ENCODE measurements at places on chromosomes 11 and 22.

DNA sequence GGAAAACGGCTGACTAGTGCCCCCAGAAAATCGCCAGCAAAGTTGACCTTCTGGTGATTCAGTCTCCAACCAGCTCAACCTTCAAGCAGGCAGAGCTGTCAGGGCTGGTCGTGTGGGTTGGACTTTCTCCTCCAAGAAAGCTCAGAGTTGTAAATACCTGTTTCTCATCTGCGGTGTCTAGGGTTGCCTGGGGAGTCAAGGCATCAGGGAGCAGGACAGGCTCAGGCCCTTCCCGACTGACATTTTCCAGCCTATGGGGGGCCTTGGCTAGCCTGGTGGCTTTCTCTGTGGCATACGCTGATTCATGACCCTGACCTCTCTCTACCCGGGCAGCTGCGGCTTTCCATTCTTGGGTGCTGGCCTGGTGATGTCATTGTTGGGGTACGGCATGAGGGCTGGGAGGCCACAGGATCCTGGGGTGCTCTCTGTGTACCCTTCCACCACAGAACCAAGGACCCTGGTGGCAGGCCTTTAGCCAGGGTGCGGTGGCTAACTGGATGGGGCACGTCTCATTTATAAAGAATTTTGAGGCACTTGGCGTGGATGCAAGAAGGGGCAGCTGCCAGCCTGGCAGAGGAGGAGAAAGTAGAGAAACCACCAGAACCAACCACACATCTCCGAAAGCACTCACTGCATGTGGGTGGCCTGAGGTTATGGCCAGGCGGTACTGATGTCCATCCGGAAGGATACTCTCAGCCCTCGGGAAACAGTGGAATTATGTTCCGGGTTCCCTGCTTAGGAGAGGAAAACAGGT is 64.9 kb downstream of the BCR start:
- DNase-seq, result no peak

DNA sequence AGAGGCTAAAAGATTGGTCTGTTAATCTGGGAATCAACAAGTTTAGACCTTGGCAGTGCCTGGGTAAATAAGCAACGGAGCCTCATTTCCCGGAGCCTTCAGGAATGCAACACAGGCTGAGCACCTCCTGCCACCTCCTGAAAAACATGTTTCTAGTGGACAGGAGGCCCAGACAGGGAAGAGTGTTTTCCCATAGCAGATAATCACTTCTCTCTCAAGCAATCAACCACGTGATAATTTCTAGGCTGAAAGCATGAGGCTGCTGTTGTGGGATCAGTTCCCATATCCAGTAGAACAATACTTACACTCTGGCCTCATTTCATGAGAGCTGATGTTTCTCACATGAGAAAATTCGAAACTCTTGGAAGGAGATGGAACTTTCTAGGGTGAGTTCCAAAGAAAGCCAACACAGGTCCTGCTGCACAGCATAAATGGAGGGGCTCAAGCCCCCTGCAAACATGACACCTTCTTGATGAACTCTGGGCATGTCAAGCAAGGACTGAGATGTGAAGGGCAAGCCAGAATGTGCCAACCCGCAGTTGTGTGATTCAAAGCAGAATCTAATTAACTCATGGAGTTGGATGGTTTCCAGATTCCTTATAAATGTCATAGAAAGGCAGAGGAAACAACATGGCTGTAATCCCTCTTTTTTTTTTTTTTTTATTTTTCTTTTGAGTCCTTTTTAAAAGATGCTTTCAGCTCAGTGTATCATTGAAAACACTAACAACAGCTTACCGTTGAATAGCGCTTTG is 228.5 kb upstream of the SESN3 start:
- no peak for DNase-seq

DNA sequence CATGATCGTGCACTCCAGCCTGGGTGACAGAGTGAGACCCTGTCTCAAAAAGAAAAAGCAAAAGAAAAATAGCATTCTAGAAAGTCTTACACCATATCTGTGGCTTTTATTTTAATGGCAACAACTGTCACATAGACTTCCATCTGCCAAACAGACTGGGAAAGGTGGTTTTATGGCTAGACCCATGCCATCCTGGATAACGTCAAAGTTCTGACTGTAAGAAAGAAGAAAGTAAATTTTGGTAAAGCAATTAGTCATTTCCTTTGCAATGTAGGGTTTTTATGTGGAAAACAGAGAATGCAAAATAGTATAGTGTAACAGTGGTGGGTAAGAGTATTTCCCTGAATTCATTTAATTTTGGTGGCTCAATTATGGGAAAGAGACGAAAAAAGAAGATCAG is 75.5 kb upstream of the BARX2 start:
- no peak for DNase-seq

DNA sequence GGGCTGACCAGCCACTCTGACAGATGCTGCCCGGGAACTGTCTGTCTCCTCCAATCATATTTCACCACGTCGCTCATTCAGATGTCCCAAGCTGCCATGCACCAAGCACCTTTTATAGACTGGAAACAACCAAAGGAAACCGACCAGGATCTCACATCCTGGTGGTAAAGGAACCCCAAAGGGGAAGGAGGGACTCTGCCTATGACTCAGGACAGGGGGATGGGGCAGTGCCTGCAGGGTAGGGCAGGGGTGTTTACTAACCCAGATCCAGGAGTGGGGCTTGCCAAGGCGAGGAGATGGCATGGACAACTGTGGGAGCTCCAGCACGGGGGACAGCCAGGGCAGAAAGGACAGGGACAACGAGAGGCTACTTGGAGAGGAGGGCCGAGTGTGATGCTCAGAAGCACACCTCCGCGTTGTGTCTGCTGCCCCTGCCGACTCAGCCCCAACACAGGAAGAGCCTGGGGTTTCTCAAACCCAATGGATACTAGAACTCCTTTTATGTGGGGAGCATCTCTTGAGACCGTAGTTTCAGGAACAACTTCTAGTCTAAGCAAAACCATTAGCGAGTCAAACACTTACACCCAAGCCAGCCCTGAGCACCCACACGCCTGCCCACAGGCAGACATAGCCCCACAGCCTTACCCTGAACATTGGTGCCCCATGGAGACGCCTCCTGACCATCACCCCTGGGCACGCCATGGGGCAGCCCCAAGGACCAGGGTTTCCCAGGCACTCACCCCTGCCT is 4.0 kb downstream of the PRODH start:
- no peak for DNase-seq

- DNase-seq, result no peak
Measured at GRCh38 chr11:45852712-45853101, 5.4 kb downstream of the CRY2 start.

DNA sequence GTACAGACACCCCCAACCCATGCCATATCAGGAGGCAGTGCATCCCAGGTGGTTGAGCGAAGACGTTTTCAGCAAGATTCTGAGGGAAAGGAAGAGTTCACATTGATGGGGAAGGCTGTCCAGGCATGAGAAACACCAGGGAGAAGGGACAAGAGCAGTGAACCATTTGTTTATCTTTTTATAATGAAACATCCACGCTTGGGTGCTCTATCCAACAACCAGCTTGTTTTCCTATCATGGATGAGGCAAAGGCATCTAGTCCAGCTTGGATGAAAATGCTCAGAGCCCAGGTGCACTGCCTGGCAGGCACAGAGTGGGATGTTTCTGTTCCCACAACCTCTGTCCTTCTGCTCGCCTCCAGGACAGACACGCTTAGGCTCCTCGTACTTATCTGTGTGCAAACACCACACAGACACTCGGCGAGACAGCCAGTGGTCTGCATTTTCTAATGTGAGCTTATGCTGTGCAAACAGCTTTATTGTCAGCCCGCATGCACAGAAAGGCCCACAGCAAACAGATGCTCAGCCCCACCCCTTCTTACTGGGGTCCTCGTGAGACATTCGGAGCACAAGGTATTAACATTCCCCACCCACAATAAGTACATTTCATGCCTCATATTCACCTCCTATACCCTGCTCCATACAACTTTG is 45.4 kb upstream of the NTM start:
- DNase-seq, result no peak

DNA sequence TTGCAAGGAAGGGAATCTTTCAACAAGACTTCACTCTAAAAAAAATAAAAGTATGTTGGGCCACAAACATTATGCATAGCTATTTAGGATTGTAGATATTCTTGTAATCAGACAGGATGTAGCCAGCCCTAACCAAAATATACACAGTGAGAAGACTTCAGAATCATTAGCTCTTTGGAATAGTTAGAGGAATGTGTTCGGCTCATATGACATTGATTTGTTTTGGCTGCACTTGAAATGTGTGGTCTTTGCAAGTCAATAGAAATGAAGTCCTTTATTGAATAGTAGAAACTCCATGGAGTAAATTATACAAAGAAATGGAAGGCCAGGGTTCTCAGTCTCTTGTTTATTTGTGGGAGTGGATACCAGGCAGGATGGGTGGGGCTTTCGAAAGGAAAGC is 692.1 kb downstream of the NTM start:
- DNase-seq, result no peak

GRCh38 chr11:115267238-115267781 is 236.9 kb downstream of the CADM1 start:
- no peak for DNase-seq

DNA sequence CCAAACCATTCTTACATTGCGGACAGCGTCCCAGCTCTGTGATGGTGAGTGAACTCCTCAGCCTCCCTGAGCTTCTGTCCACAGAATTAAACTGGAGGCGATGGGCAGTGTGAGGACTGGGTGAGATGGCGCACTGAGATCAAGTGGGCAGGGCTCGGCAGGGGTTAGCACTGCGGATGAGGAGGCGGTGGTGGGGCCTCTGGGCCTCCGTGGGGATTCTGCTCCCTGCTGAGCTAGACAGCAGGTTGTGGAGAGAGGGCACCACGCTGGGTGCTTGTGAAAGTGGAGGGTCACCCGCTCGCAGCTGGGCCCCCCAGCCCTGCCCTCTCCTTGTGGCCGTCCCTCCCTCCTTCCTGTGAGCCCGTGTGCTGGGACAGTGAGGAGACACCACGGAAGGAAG is 25.6 kb upstream of the PARVG start:
- no peak for DNase-seq

DNA sequence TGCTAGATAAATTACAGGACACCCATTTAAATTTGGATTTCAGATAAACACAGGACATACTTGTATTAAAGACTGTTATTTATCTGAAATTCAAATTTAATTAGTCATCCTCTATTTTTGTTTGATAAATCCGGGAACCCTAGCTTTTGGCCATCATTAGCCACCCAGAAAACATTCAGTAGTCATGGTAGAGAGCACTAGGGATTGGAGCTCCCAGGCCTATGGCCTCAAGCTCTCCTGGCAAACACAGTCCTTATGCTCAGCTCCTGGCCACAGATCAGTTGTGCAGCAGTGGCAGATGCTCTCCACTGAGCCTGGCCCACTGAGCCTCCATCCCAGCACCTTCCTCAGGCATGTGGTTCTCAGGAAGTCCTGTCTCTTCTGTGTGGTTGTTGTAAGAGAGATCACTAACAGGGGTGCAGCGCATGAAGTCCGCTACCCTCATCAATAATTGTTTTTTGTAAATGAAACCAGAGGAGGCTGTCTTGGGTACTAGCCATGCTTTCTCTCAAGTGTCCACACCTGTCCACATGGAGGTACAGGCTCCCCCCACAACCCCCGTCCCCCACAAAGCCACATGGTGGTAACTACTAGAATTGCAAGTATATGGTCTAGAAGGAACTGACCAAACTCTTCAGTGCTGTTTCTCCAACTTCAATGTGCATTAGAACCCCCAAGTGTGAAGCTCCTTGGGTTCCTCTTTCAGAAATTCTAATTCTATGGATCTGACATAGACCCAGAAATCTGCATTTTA is 1.1 kb upstream of the IRAG1 start:
- no peak for DNase-seq

GRCh38 chr11:86676533-86677154 is 4.2 kb upstream of the ME3 start:
- no peak for DNase-seq

- DNase-seq, result no peak
Measured at GRCh38 chr11:62433904-62434276, 15.1 kb downstream of the SCGB1A1 start.

DNA sequence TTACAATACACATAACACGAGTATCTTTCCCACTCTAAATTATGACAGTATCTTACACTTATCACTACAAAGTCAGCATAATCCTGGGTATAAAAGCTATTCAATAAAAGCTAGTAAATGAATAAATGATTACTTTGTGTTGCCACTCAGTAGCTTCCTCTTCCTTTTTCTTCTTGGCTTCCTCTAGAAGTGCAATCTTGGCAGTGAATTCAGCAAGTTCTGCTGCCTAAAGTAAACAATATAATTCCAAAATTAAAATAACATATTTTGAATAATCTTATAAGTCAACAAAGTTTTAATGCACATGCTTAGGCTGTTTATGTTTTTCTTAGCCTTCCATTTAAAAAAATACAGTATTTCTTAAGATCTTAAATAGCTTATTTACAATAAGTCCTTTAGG is 60.4 kb downstream of the RDX start:
- no peak for DNase-seq

GRCh38 chr11:87775036-87775435 is 400.2 kb downstream of the RAB38 start:
- DNase-seq, result no peak

GRCh38 chr11:10666556-10667520 is 26.7 kb downstream of the IRAG1 start:
- no peak for DNase-seq

DNA sequence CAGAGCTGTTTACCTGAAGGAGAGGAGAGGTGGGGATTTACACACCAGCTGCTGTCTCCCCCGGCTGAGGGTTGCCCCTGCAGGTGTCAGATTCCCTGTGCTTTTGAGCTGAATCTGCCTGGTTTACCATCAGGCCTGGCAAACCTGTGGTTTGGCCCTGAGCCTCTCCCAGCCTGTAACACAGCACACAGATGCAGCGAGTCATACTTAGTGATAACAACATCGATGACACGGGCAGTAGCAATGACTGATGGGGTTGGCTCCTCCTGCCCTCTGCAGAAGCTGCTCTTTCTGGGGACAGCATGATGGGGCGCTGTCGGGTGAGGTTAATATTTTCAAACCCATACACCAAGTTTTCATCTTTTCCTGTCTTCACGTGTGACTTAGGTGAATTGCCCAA is 380.0 kb upstream of the B3GAT1 start:
- DNase-seq, result no peak

- DNase-seq, result no peak
Measured at GRCh38 chr11:113689768-113690618, 16.1 kb downstream of the TMPRSS5 start.

GRCh38 chr11:84145616-84146185 is 859.5 kb upstream of the CCDC90B start:
- DNase-seq, result no peak

DNA sequence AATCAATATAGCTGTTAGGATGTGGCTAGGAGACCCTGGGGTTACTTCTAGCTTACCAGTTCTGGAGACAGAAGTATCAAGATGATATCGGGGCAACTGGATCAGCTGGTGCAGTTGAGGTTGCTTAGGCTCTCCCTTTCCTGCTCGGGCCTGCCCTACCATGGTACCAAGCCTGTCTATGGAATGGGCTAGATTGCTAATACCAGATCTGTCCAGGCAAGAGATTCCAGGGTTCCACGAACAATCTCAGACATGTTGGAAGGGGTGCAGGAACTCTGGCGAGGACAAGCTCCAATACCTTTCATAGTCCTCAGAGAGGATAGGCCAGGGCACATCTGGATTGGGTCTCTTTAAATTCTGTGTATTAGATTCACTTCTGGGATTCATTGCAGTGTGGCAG is 53.8 kb downstream of the ADM start:
- DNase-seq, result no peak

Measured in activated CD8-positive, alpha-beta memory T cell treated with anti-CD3 and anti-CD28 coated beads for 1 hour (primary cell).